K562 (cell line): ENCODE measurements at places on chromosomes 1 and 21. TPM values are rescaled to one million over a fixed set of nuclear protein-coding genes. Genes with fewer than 3 reads are reported as not detected.

GRCh38 chr1:155938220-155938627, 3.2 kb upstream of the RXFP4 start:
- peak; percentile 81 for DNase-seq

- DNase-seq = no peak
Observed at GRCh38 chr1:21589618-21590017, 79.5 kb downstream of the RAP1GAP start.

GRCh38 chr1:106435269-106435668, 621.2 kb upstream of the PRMT6 start:
- DNase-seq = no peak

GRCh38 chr21:42223826-42224575, 5.1 kb downstream of the ABCG1 start:
- DNase-seq = no peak

DNA sequence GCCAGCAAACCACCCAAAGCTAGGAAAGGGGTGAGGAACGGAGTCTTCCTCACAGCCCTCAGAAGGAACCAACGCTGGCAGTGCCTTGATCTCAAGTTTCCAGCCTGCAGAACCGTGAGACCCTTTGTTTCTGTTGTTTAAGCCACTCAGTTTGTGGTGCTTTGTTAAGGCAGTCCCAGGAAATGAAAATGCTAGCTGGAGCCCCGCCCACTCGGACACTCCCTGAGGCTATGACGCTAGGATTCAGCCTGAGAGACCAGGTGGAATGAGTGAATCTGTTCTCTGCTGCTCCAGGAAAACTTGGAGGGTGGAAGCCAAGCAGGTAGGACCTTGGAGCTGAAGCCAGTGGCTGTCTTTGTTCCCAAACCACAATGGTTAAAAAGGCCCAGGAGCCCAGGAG, 196.5 kb upstream of the POU3F1 start:
- peak; percentile 39 for DNase-seq

DNA sequence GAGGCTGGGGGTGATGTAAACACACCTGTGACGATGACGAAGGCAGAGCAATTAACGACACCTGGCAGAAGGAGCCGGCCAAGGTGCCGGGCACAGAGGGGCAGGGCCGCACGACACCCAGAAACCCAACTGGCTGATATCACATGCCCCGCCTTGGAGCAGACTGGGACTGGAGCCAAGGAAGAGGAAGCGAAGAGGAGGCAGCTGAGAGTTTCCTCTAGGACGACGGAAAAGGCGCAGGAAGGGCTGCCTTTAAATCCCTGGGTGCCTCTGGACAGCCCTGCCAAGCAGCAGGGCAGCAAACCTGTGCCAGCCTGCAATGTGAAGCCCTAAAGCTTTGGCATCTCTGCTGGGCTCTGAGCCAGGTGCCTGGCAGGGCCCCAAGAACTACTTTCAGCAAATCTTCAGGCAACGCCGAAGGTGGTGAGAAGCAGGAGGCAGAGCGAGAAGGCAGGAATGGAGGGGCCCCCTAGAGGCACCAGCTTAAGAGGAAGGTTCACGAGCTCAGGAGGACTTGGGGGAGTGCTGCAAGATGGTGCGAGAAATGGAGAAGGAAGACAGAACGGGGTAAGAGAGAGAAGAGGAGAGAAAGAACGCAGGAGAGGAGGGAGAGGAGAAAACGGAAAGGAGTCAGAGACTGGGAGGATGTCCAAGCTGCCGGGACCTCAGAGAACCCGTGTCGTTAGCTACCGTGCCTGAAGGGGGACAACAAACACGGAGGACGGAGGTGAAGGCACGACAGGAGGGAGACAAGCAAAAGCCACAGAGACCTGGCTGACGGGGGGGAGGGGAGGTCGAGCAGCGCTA, 25.3 kb upstream of the PEF1 start:
- DNase-seq = peak; percentile 42

- no peak for DNase-seq
Observed at GRCh38 chr1:68198752-68199151, 33.6 kb downstream of the WLS start.

GRCh38 chr1:19981507-19982312, 2.3 kb upstream of the PLA2G2A start:
- no peak for DNase-seq

- no peak for DNase-seq
Observed at GRCh38 chr21:44253832-44254710, 7.6 kb downstream of the DNMT3L start.

GRCh38 chr1:204494281-204495077, at the start of gene PIK3C2B:
PIK3C2B (minus strand) TSS chr1:204494805; CDS start chr1:204469802, 25,003 bp downstream.
- DNase-seq = peak; percentile 91

DNA sequence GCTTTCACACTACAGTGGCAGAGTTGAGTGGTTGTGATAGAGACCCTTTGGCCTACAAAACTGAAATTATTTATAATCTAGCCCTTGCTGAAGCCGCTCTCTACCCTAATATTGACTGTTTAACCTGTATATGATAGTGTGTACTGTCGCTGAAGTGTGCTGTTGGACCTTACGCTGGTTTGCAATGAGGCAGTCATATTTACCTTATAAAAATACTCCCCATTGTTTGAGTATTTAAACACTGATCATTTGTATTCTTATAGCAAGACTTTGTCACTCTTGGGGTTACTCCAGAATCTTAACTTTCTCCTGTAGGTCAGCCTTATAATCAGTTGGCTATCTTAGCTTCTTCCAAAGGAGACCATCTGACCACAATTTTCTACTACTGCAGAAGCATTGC, 56.3 kb downstream of the SMG7 start:
- no peak for DNase-seq

DNA sequence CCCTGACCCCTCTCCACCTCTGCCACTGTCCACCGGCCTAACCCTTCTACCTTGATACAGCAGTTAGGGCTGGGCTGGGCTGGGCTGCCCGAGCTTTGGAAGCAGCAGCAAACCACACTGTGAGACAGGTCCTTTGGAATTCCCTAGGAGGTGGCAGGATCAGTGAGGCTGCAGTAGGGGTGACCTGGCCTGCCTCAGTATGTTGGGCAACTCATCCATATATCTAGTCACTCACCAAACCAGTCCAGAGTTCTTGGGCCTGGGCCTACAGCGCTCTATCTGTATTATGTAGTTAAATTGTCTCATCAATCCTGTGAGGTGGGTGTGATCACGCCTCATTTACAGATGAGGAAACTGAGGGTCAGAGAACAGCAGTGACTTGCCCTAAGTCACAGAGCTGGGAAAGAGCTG, 13.3 kb upstream of the SYNC start:
- no peak for DNase-seq

- DNase-seq = no peak
Observed at GRCh38 chr1:71135571-71135970, 54.7 kb upstream of the ZRANB2 start.

DNA sequence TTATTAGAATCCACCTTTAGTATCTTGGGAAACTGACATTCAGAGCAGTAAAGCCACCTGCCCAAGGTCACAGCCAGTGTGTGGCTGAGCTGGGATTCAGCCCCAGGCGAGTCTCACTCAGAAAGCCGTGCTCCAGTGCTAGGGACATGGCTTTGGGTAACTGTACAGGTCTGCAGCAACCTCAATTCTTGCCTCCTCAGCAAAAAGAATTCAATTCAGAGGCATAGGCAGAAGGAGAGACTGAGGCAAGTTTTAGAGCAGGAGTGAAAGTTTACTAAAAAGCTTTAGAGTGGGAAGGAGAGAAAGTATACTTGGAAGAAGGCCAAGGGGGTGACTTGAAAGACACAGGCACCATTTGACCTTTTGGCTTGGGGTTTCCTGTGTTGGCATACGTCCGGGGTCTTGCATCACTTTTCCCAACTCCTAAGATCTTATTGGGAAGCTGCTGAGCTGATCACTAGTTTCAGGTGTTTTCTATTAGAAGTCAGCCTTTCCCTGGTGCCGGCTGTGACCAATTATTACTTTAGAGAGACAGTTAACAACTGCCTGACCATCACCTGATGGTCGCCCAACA, 529.3 kb downstream of the MATN1 start:
- no peak for DNase-seq

GRCh38 chr1:94819238-94819944, 766 bp upstream of the SLC44A3 start:
- no peak for DNase-seq

DNA sequence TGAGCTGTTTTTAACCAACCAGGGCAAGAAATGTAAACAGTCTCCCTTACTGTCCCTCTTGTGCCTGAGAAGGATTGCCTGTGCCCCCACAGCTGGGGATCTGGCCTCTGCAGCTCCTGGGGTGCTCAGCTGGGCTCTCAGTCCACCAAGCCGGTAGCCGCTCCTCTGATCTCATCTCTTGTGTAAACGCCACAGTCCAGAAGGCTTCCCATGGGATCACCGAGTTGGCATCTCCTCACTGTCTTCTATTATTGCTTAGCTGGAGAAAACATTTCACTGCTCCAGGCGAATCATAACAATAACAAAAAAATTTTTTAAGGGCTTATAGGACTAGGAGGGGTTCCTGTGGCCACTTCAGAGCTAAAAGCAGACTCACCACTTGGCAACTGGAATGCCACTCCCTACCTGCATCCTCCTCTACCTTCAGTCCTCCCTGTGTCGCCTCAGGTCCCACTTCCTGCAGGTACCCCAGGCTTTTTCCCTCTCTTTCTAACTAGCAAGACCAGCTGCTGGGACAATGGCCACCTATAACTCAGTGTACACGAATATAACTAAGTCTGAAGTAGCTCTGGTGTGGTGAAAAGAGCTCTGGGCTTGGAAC, 75.8 kb downstream of the ATP1A1 start:
- DNase-seq = no peak

- DNase-seq = peak; percentile 64
Observed at GRCh38 chr1:46487818-46488218, 1.8 kb upstream of the DMBX1 start.

Gene BRWD1
- 22.9 and 28.0 TPM in 2 replicates for polyA plus RNA-seq

Gene CCDC185
- polyA plus RNA-seq = not detected in 2 replicates

Gene SPRR2E
- polyA plus RNA-seq = not detected in 2 replicates

Gene MROH9
- not detected in 2 replicates for polyA plus RNA-seq

Gene SLC25A34
- polyA plus RNA-seq = 0.22 and 0.57 TPM in 2 replicates

Gene IPO13
- polyA plus RNA-seq = 18.6 and 22.0 TPM in 2 replicates

Gene MAEL
- polyA plus RNA-seq = 0.27 and 0.97 TPM in 2 replicates
